ENCODE measurements at places on chromosomes 12 and 14.

DNA sequence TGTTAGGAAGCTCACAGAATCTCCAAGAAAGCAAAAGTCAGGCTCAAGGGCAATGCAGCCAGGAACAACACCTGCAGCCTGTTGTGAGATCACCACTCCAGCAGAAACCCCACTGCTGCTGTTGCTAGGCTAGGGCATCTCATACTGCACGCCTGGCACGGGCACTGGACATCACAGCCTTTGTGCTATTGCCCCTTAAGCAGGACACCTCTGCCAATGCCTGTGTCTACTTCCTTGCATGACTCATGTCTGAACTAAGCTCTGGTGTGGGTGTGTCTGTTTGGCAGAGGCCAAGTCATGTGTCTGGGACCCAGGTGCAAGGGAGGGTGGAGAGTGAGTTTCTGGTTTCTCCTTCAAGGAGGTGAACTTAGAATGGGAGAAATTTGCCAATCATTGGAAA is 10.0 kb upstream of the DDX47 start:
- peak; percentile 83 for DNase-seq

DNA sequence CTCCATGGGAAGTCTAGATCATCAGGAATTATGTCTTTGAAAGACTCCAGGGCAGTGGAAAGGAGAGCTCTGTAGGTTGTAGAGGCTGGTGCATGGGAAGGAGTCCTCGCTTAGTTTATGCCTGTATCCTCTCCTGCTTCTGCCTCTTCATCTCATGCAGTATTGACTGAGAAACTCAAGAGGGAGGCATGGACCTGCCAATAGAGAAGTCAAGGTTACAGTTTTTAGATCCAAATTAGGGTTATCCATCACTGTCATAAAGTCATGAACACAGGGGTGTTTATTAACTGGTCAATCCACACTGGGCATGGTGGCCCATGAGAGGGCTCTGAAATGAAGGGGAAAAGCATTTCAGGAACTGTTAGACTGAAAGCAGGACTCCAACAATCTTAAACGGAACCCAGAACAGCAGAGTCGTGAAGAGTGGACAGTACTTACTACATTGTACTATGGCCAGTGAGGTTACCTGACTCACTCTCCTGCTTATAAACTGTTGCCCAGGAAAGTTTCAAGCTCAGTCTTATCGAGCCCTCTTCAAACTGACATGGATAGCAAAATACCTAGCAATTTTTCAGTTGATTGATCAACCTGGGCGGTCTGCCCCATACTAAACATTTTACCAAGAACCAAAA is 30.1 kb upstream of the DHRS7 start:
- DNase-seq = peak; percentile 75

- DNase-seq = no peak
These were observed 42.6 kb upstream of the LIMA1 start for GRCh38 chr12:50325890-50326391.

- DNase-seq = no peak
These were observed 9.7 kb downstream of the CACNA2D4 start for GRCh38 chr12:1908758-1909157.

GRCh38 chr12:132288516-132289215 is 40.7 kb downstream of the GALNT9 start:
- no peak for DNase-seq

- no peak for DNase-seq
These were observed 33.9 kb downstream of the NUMB start for GRCh38 chr14:73424453-73424852.

DNA sequence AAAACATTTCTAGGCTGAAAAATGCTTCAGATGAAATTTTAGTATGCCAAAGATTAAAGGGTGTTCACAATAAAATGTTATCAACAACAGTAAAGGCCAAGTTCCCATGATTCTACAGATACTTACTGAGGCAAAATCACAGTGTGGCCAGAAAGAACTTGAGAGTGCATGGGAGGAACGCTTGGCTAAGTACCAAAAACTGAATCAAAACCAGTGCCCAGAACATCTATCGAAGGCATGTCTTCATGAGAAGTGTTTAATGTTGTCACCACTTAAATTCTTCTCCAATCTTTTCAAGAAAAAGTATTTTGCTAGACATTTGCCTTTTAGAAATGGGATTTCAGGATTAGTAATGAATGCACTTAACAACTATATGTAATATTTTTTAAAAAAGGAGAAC is 41.5 kb downstream of the KIF21A start:
- DNase-seq = no peak

DNA sequence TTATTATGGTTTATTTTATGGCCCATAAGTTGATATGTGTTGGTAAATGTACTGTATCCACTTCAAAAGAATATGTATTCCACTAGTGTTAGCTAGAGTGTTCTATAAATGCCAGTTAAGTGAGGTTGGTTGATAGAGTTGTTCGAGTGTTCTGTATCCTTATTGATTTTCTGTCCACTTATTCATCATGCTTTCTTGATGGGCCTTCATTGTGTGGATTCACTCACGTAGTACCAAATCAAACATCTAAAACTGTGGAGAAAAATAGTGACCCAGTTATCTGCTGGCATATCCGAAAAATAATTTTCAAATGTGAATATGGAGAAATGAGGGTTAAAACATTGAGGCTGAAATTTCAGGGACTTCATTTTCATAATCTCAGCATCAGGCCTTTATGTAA is 230.4 kb downstream of the TRHDE start:
- DNase-seq = no peak

DNA sequence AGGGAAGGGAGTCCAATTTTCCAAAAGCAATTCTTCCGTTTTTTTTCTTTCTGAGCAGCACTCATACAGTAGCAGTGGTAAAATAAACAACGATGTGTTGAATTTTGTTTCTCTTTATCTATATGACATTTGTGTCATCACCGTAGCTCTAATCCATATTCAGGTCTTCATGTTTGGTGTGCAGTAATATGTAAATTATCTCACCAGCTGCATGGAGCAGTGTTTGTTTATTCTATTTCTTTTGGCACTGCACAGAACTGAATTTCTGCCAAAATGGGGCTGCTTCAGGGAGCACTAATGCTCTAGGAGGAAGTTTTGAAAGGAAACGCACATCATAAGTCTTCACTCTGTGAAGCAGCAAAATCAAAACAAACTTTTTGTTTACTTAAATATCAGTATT is 130.0 kb upstream of the NPAS3 start:
- DNase-seq = no peak

- DNase-seq = no peak
These were observed 1.6 kb downstream of the TRAFD1 start for GRCh38 chr12:112126911-112127310.

DNA sequence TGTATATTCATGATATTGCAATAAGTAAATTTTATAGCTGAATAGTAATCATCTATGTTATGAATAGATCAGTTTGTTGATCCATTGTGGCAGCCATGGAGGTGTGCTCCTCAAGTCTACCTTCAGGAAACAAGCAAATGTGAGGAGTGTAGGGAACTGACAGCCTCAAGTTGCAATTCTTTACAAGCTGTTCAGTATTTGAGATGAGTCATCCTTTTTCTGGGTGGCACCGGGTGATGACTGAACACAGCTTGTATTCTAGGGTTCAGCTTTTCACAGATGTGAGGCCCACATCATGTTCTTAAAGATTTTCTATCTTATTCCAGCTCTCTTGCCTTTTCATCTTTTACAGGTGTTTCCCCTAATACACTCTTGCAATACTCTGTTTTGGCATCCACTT is 452.4 kb downstream of the KCNH5 start:
- DNase-seq = no peak

DNA sequence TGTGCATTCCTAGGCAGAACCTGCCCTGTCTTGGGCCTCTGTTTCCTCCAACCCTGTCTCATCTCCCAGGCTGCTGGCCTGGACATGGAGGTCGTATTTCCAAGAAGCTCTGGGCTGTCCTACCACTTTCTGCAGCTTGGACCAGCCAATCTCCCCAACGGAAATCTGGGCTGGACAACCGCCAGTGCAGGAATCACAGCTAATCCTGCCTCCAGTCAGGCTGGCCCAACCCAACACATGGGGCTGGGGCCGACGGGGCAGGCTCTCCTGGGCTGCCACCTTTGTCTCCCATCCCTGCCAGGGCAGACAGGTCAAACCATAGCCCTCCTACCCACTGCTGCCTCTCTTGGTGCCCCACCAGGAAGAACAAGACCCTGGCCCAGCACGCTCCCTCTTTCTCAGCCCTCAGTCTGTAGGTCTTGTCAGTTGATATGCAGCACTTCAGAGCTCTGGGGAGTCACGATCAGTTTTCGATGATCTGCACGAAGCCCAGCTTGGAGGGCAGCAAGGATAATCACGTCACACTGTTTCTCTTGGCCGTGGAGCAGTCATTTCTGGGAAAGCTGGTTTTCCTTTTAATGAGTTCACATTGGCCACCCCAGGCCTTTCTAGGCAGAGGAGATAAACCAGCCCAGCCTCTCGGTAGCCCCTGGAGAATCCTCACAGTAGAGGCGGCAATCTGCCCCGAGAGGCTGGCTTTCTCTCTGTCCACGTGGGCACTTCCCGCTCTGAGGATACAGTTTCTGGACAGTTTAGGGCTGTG is 195.2 kb upstream of the PRMT8 start:
- DNase-seq = no peak

GRCh38 chr14:53619691-53620231 is 336.9 kb downstream of the BMP4 start:
- no peak for DNase-seq

- DNase-seq = no peak
These were observed 13.2 kb downstream of the XRCC3 start for GRCh38 chr14:103702095-103702494.

- DNase-seq = no peak
These were observed 98.8 kb upstream of the RGS6 start for GRCh38 chr14:71833476-71833875.

DNA sequence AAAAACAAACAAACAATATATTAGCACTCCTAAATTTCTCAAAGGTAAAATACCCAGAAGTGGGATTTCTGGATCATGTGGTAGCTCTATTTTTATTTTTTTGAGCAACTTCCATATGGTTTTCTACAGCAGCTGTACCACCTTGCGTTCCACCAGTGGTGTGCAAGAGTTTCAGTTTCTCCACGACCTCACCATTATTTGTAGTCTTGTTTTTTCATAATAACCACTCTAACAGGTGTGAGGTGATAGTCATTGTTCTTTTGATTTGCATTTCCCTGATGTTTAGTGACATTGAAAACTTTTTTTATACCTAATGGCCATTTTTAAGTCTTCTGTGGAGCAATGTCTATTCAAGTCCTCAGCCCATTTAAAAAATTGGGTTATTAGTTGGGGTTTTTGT is 127.3 kb upstream of the SLC38A2 start:
- no peak for DNase-seq

DNA sequence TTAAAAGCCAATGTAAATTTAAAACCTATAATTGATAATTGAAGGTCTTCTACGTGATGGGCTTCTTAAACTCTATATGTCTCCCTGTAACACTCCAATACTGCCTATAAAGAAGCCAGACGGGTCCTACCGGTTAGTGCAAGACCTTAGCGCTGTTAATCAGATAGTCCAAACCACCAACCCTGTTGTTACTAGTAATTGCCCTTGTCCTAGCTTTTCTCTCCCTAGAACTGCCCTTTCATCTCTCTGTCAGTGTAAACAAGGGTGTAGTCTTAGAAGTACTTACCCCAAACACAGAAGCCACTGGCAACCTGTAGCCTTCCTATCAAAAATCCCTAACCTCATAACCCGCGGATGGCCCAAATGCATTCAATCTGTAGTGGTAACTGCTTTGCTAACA is 243.0 kb upstream of the DIO3 start:
- no peak for DNase-seq

DNA sequence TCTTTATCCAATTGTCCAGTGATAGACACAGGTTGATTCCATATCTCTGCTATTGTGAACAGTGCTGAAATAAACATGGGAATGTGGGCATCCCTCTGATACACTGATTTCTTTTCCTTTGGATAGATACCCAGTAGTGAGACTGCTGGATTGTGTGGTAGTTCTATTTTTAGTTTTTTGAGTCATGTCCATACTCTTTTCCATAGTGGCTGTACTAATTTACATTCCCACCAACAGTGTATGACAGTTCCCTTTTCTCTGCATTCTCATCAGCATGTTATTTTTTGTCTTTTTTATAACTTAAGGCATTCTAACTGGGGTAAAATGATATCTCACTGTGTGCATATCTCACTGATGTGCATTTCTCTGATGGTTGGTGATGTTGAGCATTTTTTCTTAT is 24.8 kb upstream of the VASH1 start:
- no peak for DNase-seq

DNA sequence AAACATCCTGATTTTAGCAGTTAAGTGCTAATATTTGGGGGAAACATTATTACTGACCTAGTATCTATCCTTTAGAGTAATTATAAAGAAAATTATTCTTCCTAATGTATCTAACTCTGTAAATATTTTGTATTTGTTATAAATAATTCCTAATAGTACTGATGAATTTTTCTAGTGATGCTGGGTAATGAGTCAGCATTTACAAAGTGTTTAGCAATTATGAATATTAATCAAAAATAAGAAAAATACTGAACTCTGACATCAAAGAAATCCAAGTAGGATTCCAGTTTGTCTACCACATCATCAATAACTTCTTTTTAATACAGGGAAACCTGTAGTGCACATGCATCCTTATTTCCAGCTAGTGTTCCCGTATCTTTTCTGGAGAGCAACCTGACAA is 9.0 kb downstream of the NAP1L1 start:
- no peak for DNase-seq

DNA sequence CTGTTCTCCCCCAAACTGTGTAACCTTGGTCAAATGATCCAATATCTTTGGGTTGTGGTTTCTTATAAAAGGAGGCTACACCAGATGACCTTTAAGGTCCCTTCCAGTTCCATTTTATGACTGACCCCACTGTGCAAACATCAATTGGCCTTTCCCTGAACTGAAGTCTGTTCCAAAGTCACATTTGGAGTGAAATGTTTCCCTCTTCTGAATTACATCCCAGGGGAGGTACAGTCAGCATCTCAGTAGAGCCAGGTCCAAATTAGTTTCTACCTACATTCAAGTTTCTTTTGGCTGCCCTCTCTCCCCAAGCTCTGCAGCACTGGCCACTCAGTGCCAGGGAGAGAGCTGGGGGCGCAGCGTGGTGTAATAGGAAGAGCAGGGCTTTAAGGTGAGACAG is 34.4 kb downstream of the LIMA1 start:
- no peak for DNase-seq

DNA sequence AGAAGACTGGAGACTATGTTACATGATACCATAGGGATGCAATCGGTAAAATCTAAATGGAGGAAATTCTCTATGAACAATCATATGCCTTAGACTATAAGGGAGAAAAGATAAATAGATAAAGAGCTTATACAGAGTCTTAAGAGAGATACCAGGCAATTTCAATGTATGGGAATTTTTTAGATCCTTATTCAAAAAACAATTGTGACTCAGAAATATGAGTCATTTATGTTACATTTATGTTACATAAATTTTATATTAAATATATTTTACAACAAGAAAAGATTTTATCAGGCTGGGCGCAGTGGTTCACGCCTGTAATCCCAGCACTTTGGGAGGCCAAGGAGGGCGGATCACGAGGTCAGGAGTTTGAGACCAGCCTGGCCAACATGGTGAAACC is 36.5 kb upstream of the PSMA6 start:
- DNase-seq = no peak

DNA sequence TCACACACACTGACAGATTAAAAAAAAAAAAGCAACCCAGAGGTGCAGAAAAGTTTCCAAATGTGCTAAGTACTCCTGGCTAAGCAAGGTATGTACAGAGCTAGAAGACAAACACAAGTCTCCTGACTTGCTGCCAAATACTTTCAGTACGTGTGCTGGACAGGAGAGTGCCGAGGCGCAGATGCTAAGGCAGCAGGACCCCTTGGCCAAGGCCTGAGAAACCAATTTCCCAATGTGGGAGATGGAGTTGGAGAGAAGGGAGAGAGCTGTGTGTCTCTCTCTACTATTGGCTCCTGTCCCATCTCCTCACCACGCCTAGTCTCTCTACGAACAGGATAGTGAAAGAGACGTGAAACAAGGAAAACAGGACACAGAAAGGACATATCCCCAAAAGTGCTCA is 5.3 kb downstream of the SPRYD3 start:
- DNase-seq = no peak
